ENCODE measurements at places on chromosomes 7 and 10.

DNA sequence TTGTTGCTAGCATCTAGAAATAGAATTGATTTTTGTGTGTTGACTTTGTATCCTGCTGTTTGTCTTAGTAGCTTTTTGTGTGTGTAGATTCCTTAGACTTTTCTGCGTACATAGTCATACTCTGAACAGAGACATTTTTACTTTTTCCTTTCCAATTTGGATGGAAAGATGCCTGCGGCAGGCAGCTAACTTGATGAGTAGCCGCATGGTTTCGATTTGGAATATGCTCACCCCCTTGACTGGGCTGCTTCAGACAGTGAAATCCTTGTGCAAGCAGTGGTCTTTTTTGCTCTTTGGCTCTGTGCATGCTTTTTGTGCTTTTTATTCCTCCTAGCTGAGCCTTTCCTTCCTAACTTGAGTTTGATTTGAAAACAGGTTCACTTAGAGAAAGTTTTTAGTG lies 71.8 kb downstream of the HHEX start:
- DNase-seq: no peak

DNA sequence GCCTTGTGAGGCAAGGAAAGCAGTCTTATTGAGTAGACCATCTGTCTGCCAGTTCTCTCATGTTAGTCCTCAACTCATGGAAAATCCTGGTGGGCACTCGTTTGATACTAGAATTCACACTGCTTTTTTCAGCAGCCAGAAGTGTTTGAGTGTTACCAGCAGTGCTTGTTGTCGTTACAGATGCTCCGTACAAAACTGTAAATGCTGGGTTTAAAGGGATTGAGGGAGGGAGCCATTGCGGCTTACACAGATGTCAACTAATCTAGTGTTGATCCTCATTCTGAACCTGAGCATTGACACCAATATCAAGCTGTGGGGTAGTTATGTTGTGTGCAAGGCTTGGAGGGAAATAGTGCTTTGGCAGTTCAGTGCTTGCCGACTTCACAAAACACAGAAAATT lies 348.6 kb downstream of the AUTS2 start:
- no peak for DNase-seq

DNA sequence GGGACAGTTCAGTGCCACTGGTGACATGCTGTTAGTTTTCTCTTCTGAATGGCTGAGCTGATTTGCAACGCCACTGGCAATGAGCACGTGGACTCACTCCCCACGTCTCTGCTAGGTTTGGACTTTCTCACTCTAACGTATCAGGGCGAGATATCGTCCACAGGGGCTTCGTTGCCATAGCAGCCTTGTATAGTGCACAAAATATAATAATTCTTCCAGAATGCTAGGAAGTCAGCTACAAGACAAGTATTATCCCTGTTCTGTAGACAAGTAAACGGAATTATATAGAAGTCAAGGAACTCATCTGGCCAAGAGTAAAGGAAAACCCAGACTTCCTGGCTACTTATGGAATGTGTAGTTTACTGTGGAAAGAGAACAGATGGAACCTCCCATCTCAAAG lies 226.8 kb downstream of the ARHGAP21 start:
- DNase-seq: no peak

DNA sequence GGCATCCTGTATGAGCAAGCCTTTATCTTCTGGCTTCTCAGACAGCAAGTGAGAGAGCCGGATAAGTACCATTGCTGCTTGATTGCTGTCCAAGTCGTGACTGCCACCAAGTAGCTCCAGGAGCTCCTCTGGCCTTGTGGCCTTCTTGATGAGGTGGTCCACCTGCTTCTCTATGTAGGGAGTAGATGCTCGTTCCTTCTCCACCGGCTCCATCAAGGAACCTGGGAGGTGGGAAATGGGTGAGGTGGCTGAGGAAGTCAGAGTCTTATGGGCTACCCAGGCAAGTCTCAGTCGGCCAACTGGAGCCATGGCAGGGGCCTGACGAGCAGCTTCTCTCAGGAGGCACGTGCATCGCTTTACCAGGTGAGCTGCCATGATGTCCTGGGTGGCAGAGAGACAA lies 2.6 kb downstream of the TBRG4 start:
- no peak for DNase-seq

DNA sequence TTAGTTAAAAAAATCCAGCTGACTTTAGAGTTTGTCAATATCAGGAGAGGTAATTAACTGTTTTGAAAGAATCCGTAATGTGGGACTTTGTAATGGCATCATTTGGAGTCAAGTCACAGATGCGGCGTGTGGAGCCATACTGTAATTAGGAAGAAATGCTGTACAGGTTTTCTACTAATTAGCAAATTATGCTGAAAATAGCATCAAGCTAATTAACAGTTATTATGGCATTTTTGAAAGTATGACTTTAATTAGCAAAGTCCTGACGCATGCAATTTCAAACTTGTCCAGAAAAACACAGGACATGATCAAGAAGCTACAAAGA lies 68.3 kb downstream of the EBF3 start:
- DNase-seq: no peak

- no peak for DNase-seq
Measured at GRCh38 chr7:79451580-79451979, 1.9 kb downstream of the MAGI2 start.

DNA sequence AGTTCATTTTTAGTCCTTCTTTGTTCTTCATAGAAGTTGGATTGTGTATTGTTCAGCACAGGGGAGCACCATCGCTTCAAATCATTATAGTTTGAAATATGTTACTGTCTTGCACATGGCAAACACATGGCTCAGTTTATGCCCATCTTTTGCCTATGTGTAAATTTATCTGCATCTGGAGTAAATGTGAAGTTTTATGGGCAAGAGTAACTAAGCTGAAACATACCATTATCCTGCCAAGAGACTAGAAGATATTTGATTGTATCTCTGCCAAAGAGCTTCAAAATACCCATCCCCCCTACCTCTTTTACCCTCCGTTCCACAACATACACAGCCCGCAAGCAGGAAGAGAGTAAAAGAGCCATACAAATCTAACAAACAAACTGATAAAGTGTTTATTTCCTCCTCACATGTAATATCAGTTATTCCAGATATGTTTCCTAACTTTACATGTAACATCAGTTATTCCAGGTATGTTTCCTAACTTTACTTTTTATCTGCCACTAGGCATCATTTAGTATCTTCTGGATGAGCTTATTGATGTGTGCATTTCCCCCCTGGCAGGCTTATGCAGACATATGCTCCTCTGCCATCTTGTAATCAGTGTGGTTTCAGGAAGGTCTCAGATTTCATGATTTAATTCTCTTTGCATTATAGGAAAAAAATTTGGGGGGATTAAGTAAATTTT lies 127.7 kb downstream of the SRI start:
- DNase-seq: no peak

DNA sequence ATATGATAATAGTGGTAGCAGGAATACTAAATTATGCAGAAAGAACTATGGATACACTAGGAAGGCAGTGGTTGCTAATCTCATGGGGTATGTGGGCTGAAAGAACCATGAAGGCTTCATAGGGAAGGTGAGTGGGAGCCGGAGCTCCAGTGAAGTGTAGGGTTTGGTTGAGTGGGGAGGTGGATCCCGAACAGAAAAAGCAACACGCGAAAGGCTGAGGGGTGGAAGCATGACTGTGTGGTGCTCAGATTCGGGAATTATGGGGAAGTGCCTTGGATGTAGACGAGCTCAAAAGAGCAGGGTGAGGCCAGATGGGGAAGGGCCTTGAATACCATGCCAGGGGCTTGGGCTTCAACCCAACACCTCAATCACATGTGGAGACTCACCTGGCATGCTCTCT lies 715.1 kb downstream of the TYW1 start:
- no peak for DNase-seq

- no peak for DNase-seq
Measured at GRCh38 chr10:77943121-77943901, 16.8 kb upstream of the DLG5 start.
